ENCODE measurements at places on chromosomes 4 and X.

GRCh38 chr4:38752372-38752940 is 30.3 kb downstream of the TLR10 start:
- DNase-seq: no peak

DNA sequence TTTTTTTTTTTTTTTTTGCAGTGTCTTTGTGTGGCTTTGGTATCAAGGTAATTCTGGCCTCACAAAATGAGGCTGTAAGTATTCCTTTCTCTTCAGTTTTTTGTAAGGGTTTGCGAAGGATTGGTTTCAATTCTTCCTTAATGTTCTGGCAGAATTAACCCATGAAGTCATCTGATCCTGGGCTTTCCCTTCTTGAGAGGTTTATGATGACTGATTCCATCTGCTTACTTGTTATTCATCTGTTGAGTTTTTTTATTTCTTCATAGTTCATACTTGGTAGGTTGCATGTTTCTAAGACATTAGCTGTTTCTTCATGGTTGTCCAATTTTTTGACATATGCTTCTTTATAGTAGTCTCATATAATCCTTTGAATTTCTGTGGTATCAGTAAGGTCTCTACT is 181.4 kb upstream of the PDE5A start:
- no peak for DNase-seq

DNA sequence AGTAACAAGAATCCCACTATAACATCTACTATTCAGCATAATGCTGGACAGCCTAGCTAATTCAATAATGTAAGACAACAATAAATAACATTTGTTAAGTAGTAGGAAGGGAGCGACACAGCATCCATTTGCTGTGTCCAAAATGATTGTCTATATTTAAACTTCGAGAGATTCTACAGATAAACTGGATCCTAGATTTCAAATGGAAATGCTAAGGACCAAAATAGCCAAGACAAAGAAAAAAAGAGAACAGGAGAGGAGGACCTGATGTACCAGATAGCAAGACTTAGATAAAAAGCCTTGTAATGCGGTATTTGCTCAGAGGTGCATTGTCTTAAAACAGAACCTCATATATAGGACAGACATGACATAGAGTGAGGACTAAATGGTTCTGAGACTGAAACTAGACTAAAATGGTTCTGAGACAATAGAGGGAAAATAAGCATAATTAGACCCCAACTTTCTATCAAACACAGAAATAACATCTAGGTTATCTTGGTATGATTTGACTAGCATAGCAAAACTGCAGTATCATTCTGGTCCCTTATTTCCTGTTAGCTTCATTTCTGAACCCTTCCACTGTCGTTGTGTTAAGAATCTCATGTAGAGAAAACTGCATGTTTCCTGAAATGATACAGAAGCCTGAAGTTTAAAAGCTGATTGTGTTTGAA is 3.8 kb downstream of the HPGDS start:
- no peak for DNase-seq

- no peak for DNase-seq
Observed at GRCh38 chr4:16745887-16746286, 152.6 kb downstream of the LDB2 start.

- no peak for DNase-seq
Observed at GRCh38 chr4:174047363-174047762, 236.1 kb downstream of the FBXO8 start.

DNA sequence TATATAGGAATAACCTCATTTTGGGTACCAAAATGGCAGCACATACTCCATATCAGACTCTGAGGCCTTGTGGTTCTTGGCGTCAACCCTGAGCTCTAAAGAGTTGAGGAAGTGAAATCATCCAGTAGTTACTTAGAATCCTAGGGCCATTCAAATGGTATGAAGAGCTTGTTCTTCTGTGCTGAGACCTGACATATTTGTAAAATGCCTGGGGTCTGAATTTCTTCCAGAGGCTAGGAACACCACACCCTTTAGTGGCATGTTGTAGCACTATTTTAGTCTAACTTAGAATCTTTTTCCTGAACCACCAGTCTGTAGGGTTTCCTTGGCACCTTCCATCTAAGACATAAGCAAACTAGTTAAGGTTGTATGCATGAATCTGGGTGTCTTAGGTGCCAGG is 18.1 kb upstream of the GDPD2 start:
- no peak for DNase-seq
